Naive thymus-derived CD8-positive, alpha-beta T cell (primary cell): ENCODE measurements at places on chromosomes 3 and 15. TPM values are rescaled to one million over a fixed set of nuclear protein-coding genes. Genes with fewer than 3 reads are reported as not detected.

DNA sequence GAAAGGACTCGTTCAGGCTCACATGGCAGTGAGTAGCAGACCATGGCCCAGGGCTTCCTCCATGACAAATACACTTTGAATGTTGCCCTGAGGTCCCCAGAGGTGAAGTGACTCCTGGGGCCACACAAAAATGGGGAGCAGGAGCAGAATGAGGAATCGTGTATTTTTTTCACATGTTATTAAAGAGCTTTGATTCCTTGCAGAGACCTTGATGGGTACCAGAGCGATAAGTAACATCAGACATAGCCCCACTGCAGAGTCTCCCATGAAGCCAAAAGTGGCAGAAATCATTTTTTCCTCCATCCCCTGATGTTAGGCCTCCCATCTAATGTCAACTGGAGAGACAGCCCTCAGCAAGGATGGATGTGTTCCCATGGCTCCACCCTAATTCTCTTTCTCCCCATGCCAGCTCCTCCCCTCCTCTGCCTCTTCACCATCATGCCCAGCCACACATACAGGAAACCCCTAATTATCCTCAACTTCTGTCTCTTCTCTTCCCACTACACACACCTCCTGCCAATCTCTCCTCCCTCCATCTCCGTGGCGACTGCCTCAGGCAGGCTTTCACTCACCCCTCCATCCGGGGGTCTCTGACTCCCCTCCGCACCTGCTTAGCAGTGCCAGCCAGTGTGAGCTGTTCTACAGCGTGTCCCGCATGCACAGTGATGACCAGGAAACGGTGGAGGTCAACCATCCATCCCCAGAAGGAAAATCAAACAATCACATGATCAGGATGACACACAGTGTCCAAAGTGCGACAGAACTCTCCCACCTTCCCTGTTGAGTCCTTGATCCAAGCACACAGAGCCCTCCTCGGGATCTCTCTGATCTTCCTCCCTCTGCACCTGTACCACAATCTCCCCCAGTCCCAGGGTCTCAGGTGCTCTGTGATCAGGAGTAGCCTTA is 7.1 kb upstream of the SSUH2 start:
- no peak overlapping the region for H3K27ac ChIP-seq
- H3K27me3 ChIP-seq: peaks cover 30% of the 10 kb centered on the region
- H3K4me3 ChIP-seq: no peak overlapping the region
- H3K4me1 ChIP-seq: no peaks in the 10 kb centered on the region

DNA sequence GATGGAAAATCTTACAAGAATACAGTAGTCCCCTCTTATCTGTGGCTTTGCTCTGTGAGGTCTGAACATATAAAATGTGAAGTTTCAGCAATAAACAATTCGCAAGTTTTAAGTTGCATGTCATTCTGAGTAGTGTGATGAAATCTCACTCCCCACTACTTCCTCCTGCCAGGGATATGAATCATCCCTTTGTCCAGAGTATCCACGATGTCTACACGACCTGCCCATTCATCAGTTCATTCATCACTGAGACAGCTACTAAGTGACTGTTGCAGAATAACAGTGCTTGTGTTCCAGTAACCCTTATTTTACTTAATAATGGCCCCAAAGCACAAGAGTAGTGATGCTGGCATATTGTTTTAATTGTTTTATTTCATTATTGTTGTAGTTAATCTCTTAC is 489.2 kb upstream of the UBE2E2 start:
- no peaks in the 10 kb centered on the region for H3K27me3 ChIP-seq
- no peak overlapping the region for H3K4me3 ChIP-seq

- H3K36me3 ChIP-seq: no peaks in the 10 kb centered on the region
- peaks cover 16% of the 10 kb centered on the region for H3K4me1 ChIP-seq
- no peak overlapping the region for H3K27ac ChIP-seq
Measured at GRCh38 chr3:189635339-189635738, 4.2 kb downstream of the TP63 start.

LRRC31 gene
- polyA plus RNA-seq: not detected

- H3K36me3 ChIP-seq: no peaks in the 10 kb centered on the region
- H3K27ac ChIP-seq: peak overlapping the region; percentile 93
- peaks cover 65% of the 10 kb centered on the region for H3K4me1 ChIP-seq
- no peaks in the 10 kb centered on the region for H3K27me3 ChIP-seq
- peak; percentile 33 for DNase-seq
Measured at GRCh38 chr15:69713726-69714559, 261.3 kb downstream of the RPLP1 start.

DNA sequence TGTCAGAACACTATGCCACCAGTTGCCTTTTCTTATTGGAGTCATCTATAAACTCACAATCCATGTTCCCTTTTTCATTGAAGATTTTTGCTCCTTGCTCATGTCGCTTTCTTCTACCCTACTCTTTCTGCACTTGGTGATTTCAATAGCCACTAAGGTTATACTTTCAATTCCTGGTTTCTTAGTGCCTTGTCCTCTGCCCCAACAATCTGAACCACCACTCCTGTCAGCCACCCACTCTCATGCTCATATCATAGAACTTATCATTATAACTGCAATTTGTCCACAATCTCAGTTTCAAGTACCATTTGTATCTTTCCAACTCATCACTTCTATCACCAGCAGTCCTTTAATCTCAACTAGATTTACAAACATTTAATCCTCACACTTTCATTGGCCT is 10.0 kb upstream of the GRAMD1C start:
- peaks cover 7% of the 10 kb centered on the region for H3K4me1 ChIP-seq
- H3K27me3 ChIP-seq: no peaks in the 10 kb centered on the region
- no peak for DNase-seq
- no peak overlapping the region for H3K27ac ChIP-seq
- no peak overlapping the region for H3K4me3 ChIP-seq

COL6A5 gene
- not detected for polyA plus RNA-seq

DNA sequence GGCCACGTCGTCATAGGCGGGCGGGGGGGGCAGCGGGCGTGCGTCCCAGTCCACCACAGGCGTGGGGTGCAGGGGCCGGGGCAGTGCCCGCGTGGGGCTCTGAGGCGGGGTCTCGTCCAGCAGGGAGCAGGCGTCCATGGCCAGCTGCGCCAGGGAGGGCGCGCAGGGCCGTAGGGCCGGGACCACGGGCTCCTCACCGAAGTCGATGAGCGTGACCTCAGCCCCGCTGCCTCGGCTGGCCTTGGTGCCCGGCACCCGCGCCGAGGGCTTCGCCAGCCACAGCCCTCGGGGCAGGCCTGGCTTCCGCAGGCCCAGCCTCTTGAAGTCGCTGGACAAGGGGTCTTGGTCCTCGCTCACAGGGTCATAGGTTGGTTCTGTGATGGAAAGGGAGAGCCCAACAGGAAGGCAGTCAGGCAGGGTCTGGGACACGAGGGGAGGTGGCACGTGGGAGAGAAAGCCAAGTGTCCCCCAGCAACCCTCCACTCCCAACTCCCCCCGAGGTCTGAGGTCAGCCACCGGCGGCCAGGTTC is 40.0 kb downstream of the TNK2 start:
- H3K27me3 ChIP-seq: no peaks in the 10 kb centered on the region
- no peak overlapping the region for H3K27ac ChIP-seq
- no peak overlapping the region for H3K4me3 ChIP-seq
- DNase-seq: no peak
- no peaks in the 10 kb centered on the region for H3K36me3 ChIP-seq

GRCh38 chr3:47006145-47006651 is 26.7 kb downstream of the NBEAL2 start:
- H3K4me3 ChIP-seq: no peak overlapping the region
- H3K4me1 ChIP-seq: peaks cover 7% of the 10 kb centered on the region
- H3K36me3 ChIP-seq: peaks cover 4% of the 10 kb centered on the region
- no peak for DNase-seq

SLC12A1 gene
- polyA plus RNA-seq: not detected

GRCh38 chr3:45075821-45076625 is 49.9 kb downstream of the CLEC3B start:
- H3K4me1 ChIP-seq: no peaks in the 10 kb centered on the region
- H3K36me3 ChIP-seq: no peaks in the 10 kb centered on the region
- no peak overlapping the region for H3K27ac ChIP-seq

GRCh38 chr3:51275111-51275805 is 109.8 kb upstream of the MANF start:
- no peaks in the 10 kb centered on the region for H3K27me3 ChIP-seq
- H3K4me3 ChIP-seq: no peak overlapping the region
- peak overlapping the region; percentile 78 for H3K27ac ChIP-seq
- H3K36me3 ChIP-seq: no peaks in the 10 kb centered on the region
- DNase-seq: no peak
